ENCODE measurements at places on chromosomes 6 and 20. TPM values are rescaled to one million over a fixed set of nuclear protein-coding genes. Genes with fewer than 3 reads are reported as not detected.

DNA sequence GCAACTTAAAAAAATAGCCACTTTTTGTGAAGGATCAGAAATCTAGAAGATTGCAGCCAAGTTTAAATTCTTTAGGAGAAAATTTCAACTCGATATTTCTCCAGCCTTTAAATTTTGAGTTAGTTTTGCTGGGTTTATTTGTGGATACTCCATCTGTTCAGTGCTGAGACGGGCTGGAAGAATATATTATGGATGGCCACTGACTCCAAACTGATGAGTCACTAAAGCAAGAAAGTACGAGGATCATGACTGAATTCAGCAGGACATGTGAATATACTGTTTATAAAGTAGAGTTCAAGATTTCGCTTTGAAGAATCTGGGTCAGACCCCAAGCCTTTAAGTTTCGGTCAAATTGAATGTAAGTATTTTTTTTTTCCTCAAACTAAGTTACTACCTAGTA, 199.5 kb downstream of the ADGRB3 start:
- no peak for DNase-seq

GRCh38 chr6:10412461-10413261, 2.2 kb downstream of the TFAP2A start:
- DNase-seq = peak; percentile 17

GRCh38 chr6:52115891-52116604, 28.6 kb upstream of the PKHD1 start:
- DNase-seq = no peak

DNA sequence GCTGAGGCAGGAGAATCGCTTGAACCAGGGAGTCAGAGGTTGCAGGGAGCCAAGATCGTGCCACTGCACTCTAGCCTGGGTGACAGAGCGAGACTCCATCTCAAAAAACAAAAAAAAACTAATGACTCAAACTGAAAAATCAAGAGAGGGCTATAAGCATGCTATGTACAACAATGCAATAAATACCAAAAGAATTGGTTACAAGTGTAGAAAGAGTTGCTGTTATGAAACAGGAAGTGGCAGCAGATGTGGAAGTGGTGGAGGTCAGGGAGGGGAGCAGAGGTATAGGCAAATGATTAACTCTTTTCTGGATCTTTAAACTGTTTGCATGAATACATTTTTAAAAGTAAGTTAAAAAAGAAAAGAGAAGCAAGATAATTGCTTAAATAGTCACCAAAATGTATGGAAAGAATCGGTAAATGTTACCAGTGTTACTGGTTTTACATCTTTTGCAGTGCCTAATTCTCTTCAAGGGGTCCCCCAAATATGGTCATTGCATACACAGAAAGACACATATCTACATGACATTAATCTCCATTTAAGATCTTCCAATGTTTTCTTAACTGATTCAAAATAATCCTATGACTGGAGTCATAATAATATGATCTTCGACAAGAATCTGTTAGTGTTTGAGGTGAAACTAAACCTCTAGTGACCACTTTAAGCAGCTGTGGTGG, 15.0 kb downstream of the CALHM6 start:
- no peak for DNase-seq

- DNase-seq = no peak
Observed at GRCh38 chr6:99614430-99615186, 8.0 kb downstream of the PRDM13 start.

- DNase-seq = no peak
Observed at GRCh38 chr6:11094941-11095340, 1.3 kb downstream of the SMIM13 start.

- no peak for DNase-seq
Observed at GRCh38 chr6:160330619-160331018, 17.6 kb upstream of the SLC22A3 start.

DNA sequence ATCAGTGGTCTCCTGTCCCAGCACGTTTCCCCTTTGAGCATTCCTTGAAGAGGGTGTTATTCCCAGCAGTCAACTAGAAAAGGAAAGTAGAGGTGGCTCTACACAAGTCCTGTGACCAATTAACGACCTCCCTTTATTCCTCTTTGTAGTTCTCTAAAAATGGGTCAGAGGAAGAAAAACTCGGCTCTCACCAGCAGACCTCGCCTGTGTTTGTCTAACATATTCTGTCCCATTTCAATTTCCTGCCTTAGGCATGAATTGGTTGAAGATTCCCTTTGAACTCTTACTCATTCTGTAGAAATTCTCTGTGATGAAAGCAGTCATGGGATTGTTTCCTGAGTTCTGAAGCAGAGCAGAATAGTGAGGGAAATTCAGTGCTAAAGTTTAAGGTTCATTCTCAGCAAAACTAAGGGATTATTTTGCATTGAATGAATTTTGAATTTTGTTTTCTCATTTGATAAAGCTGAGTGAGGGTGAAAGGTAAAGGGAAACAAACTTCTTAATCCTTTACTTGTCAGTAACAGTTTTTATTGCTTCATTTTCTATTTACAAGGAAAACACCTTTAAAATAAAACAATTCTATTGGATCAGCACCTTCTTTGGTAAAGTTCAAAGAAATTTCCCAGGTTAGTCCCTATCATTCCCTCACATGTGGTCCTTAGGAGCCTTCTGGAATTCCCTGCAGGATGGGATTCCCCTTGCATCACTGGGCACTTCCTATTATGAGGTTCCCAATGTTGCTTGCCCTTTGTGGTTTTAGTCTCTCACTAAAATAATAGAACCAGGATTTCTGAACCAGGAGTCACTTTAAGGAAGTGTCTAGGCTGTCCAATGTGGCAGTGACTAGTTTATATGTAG, 105.8 kb downstream of the SLX4IP start:
- no peak for DNase-seq

The REM1 gene
- 3.4 TPM for polyA plus RNA-seq

DNA sequence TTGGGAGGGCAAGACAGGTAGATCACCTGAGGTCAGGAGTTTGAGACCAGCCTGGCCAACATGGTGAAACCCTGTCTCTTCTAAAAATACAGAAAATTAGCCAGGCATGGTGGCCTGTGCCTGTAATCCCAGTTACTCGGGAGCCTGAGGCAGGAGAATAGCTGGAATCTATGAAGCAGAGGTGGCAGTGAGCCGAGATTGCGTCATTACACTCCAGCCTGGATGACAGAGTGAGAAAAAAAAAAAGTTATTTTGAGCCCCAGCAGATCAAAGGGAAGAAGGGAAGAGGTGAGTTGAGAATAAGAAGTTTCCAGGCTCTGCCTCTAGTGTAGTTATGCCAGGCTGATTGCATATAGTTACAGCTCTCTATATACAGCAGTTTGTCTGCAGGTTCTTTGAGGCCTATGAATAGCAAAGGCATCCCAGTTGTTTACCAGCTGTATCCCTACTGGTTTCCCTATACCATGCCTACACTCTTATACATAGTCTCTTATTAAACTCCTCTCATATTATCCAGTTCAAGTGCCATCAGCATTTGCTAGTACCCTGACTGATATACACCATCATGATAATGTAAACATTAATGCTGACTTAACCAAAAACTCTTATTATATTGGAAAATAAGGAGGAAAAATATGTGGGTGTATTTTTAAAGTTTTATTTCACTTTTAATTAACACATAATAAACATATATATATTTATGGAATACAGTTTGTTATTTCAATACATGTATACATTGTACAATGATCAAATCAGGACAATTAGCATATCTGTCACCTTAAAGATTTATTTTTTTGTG, 823.6 kb upstream of the ADGRB3 start:
- no peak for DNase-seq

DNA sequence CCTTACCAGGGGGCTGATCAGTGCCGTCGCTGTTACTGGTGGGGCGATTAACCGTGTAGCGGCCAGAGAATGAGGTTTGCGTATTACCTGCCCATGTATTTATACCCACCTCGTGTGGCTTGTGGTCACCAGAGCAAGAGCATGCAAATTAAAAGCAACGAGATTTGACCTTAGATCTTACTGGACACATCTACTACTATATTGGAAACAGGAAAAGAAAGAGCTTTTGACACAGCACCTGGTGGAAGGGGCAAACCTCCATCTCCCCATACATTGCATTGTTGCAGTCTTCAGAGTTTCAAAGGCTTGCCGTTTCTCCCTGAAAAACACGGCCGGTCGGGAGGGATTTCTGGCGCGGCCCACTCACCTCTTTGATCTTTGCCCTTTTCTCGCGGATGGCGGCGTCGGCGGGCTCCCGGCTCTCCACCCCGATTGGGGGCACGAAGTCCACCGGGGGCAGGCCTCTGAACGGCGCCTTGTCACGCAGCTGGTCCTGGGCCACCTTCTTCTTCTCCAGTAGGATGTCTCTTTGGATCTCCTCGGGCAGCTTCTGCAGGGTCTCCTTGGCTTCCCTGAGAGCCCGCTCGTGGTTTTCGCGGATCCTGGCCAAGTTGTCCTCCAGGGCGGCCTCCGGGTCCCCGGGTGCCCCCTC, 1.3 kb downstream of the MAN1A1 start:
- DNase-seq = peak; percentile 31

The LAMA2 gene
- polyA plus RNA-seq = 6.6 TPM

DNA sequence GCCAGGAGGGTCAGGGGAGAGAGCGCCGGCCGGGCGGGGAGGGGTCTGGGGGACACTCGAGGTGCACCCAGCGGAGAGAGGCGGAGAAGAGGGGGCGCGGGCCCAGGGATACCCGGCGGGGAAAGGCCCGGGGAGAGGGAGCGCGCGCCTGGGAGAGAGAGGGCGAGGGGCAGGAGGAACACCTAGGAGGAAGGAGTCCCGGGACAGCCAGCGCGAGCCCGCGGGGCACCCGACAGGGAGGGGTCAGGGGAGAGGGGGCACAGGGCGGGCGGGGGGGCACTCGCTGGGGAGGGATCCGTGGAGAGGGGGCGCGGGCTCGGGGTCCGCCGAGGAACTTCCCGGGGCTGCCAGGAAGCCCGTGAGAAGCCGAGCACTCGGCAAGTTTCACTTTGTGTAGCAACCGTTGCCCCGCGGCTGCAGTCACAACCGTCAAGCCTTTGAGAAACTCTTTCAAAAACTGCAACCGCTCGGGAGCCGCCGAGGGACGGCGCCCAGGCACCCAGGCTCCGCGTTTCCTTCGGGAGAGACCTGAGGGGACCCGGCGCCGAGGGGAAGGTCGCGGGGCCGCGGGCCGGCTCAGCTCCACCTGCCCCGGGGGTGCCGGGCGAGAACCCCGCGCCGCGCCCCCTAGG, 471 bp downstream of the EZR start:
- DNase-seq = peak; percentile 75

- DNase-seq = no peak
Observed at GRCh38 chr6:4287811-4288244, 152.5 kb upstream of the ECI2 start.

The FOXF2 gene
- polyA plus RNA-seq = 0.46 TPM
